AG20443 (cell line): ENCODE measurements at places on chromosomes 5 and 9.

DNA sequence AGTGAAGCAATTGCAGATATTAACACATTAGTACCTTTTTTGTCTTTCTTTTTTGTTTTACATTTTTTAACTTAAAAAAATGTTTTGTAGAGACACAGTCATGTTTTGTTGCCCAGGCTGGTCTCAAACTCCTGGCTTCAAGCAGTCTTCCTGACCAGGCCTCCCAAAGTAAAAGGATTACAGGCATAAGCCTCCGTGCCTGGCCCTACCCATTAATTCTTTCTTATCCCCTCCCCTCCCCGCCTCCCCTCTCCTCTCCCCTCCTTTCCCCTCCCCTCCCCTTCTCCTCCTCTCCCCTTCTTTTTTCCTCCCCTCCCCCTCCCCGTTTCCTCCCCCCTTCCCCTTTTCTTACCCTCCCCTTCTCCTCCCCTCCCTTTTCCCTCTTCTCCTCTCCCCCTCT lies 182.4 kb downstream of the FER start:
- no peak for DNase-seq

DNA sequence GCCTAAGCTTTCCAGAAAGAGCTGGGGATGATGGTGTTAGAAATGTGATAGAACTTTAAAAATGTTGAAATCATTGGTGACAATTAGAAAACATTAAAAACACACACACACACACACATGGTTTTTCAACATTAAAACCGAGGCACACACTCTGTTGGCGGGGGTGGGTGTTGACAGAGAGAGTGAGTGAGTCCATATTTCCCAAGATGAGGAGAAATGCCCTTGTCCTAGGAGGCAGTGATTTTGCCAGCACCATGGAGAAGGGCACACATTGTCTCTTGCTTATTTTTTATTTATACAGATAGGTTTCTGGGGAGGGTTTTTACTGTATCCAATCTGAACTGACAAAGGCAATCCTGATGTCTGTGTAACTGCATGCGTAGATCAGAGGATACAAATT lies 152.5 kb downstream of the INSYN2B start:
- DNase-seq: peak; percentile 32

GRCh38 chr5:23457780-23458179 lies 49.6 kb upstream of the PRDM9 start:
- DNase-seq: no peak

GRCh38 chr5:157059093-157059539 lies at the start of gene HAVCR1:
Gene HAVCR1 (minus strand): TSS chr5:157059116. CDS start chr5:157057943, 1,173 bp downstream.
- no peak for DNase-seq

DNA sequence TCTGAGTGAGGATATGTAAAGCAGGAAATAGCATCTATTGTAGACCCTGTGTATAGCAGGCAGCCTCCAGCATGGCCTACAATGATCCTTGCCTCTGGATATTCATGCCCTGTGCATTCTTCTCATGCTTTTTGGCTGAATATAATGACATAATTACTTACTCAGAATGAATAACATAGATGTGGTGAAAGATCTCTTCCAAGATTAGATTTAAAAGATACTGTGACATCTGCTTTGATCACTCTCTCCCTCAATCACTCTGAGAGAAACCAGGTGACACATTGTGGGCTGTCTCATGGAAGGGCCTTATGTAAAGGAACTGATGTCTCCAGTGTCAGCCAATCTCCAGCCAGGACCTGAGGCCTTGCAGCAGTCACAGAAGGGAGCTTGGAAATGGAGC lies 376.7 kb downstream of the DNAH5 start:
- DNase-seq: no peak

DNA sequence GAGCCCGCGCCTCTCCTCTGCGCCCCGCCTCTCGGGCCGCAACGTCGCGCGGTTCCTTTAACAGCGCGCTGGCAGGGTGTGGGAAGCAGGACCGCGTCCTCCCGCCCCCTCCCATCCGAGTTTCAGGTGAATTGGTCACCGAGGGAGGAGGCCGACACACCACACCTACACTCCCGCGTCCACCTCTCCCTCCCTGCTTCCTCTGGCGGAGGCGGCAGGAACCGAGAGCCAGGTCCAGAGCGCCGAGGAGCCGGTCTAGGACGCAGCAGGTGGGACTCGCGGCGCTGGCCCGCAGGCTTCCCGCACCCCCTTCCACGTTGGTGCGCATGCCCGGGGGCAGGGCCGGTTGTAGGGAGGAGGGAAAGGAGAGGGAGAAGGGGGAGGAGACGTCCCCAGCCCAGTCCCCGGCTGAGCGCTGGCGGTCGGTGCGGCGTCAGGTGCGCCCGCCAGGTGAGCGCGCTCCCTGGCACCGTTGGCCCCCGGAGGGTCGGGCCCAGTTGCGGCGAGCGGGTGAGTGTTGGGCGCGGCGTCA lies at the start of gene OCLN:
TSS of gene OCLN (plus strand) at position 400 of the 532 bp plus-strand sequence. CDS start 11,455 bp downstream, outside the sequence.
- peak; percentile 55 for DNase-seq

DNA sequence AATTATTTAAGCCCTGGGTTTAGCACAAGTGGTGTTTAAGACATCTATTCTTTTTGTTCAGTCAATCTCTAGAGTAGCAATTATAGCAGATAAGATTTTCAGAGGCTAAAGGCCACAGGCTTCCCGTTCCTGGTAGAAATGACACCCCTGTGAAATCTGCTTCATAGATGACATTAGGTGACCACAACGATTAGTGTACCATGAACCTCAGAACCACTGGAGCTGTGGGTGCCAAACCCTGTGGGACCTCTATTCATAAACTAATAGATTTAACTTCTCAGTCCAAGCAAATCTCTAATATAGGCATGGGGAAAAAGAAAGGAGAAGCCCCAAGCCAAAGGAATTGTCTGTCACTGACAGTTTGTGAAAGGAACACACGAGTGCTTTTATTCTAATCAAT lies 207.4 kb downstream of the ARRDC3 start:
- DNase-seq: no peak

- DNase-seq: no peak
Measured at GRCh38 chr5:76529464-76530344, 93.5 kb downstream of the F2RL2 start.

DNA sequence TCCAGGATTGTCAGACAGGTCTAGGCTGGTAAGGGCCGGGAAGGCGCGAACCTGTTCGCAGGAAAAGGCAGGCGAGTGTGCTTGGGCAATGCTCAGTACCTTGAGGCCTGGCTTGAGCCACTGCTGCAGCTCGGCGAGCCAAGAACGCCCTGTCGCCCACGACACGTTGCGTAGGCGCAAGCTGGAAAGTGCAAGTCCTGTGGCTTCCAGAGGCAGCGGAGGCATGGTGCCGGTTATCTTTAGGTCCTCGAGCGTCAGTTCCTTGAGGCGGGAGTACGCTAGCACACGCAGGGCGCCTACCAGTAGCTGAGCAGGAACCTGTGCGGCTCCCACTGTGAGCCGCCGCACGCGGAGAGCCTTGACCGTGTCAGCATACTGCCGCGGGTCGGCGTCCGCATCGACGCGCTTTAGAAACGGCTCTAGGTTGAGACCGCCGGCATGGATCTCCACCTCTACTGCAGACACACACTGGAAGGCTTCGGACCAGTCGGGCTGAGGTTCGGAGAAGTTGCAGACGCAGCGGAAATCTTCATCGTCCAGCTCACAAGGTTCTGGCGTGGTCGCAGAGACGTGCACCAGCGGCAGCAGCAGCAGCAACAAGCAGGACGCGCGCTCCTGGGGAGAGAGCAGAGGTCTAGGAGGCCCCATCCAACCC lies 482 bp downstream of the CD14 start:
- peak; percentile 39 for DNase-seq

- DNase-seq: no peak
Measured at GRCh38 chr5:142404046-142404477, 79.2 kb upstream of the SPRY4 start.

DNA sequence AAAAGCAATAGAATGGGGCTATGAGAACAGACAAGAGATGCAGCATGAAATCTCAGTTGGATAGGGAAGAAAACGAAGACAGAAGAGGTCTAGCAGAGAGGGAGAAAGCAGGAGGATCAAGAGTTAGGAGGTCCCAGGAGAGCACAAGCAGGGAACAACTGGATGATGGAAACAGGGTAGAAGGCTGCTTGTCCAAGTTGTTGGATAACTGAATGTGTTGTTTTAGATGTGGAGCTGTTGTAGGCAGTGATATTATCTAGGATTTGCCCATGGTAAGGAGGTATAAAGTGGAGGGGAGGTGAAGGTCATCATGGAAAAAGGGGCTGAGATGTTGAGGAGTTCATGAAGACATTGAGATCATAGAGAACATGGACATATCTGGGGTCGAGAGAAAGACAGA lies 12.4 kb upstream of the RHOBTB3 start:
- no peak for DNase-seq

DNA sequence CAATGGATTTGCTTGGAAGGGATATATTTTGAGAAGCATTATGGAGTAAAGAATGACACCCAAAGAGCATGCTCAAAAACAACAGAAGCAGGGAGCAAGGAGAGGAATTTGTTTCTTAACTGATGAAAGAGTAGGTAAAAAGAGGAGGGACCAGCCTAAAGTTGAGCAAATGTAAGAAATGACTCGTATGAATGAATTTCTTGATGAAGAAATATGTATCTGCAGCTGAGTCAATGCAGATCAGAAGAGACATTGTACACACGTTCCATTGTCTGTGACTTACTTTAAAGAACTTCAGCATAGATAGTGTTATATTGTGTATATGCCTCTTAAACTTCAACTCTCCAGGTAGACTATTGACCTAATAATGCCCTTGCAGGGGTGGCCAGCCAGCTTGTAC lies 112.7 kb upstream of the NREP start:
- DNase-seq: peak; percentile 15

DNA sequence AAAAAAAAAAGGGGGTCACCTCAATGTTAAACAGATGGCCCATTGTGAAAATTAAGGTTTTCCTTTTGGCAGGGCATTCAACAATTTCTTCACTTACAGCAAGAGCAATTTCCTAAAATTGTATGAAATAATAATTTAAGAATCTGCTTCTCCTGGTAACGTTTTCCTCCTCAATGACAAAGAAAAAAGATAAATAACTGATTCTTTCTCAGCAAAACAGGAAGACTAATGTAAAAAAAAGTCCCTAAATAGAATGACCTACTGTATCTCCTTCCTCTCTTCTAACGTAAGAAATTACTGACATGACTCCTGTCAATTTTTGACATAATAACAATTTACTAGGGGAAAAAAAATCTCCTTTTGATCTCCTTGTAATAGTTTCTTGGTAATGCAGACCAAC lies 25.5 kb downstream of the ABHD17B start:
- DNase-seq: no peak

- no peak for DNase-seq
Measured at GRCh38 chr5:135543001-135543484, 7.3 kb upstream of the NEUROG1 start.

DNA sequence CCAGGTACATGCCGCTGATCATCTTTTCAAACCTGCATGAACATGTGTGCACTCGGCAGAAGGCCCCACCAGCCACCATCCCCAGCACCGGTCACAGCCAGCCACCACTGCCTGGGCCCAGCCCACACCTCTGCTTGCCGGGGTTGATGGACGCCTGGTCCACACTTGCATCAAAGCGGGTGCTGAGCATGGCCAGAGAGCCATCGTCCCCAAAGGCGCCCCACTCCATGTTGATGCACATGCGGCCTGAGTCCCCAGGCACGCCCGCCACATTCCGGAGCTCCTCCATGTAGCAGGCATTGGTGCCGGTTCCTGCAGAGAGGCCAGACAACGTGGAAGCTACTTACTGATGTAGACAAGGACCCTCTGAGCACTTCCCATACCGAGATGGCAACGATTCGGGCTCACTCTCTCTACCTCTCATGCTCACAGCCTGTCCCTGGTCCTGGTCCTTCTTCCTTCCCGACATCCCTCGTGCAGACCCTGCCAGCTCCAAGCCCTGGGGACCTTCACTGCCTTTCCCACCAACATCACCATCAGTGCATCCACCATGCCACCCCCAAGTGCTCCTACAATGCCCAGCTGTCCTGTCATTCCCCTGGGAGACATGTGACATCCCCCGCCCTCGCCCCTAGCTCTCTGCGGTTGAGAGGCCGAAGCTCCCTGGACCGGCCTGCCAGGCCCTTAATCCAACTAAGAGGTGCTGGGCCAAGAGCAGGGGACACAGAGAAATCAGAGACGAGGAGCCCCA lies 17.2 kb downstream of the HK3 start:
- no peak for DNase-seq

DNA sequence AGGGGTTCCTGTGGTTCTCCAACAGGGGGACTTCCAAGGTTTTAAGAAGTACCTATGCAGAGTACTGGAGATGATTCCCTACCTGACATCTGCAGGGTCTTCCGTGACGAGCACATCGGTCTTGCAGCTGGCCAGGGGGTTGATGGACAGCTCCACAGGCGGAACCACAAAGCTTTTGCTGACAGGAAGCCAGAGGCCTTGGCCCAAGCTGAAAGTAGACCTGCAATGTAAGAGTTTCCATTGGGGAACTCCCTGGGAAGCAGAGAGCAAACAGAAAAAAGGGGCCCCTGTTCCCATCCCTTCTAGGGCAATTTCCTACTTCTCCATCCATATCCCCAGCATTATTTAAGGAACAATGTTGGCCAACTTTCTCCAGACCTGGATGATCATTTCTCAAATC lies 288.0 kb downstream of the TRIM32 start:
- no peak for DNase-seq

- DNase-seq: peak; percentile 88
Measured at GRCh38 chr5:174951151-174951780, 226.9 kb downstream of the MSX2 start.

DNA sequence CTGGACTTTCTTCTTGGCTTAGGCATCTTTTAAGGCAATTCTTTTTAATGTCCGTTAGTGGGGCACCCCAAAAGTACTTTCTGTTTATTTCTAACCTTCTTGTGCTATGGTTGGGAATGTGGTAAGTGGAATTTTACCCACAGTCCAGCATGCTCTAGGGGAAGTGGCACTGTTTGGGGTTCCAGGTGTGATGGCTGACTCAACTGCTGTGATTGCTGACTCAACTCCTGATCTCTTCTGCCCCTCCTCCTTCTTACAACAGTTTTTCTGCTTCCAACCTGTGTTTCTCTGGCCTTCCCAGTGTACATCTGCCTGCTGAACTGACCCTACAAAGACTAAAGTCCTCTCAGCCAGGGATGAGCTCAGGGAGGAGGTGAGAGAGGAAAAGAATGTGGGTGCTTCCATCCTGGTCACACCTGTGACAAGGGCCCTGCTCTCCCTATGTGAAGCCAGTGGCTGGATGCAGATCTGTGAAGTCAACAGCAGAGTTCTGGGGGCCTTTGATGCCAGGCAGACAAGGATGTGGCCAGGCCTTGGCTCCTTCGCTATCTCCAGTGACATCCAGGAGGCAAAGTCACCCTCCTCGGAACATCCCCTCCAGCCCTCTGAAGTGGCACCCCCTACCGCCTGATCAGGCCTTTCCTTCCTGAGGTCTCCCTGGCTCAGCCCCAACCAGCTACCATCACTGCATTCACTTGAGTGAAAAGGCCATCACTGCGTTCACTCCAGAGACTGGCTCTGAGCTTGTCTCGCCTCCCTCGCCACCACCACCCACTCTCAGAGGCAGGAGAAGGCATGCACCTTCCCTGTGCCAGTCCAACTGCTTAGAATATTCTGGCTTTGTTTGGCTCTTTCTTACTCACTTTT lies 72.2 kb downstream of the C5orf15 start:
- DNase-seq: no peak

GRCh38 chr9:4164356-4164755 lies 135.5 kb downstream of the GLIS3 start:
- DNase-seq: no peak

- DNase-seq: peak; percentile 61
Measured at GRCh38 chr5:143968071-143968878, 156.3 kb downstream of the HMHB1 start.
